Occipital lobe (tissue), 3 donors: ENCODE measurements at places on chromosomes 6 and 20. TPM values are rescaled to one million over a fixed set of nuclear protein-coding genes. Genes with fewer than 3 reads are reported as not detected.

DNA sequence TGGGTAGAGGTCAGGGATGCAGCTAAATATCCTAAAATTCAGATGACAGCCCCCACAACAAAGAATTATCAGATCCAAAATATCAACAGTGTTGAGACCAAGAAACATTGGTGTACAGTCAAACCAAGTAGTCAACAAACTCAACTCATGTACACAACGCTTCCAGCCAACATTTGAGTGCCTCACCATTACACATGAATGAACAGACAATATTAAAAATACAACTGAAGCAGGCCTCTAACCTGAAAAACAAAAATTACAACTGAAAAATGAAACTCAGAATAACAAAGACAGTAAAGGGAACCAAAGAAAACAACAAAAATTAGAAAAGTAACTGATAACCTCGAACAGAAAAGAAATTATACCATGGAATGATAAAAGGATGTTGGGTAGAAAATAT, 46.2 kb downstream of the HACE1 start:
- DNase-seq, result no peak

GRCh38 chr6:8627085-8627861, 191.9 kb upstream of the SLC35B3 start:
- no peak for DNase-seq

GRCh38 chr6:39298061-39298460, 16.2 kb downstream of the KCNK17 start:
- no peak for DNase-seq

DNA sequence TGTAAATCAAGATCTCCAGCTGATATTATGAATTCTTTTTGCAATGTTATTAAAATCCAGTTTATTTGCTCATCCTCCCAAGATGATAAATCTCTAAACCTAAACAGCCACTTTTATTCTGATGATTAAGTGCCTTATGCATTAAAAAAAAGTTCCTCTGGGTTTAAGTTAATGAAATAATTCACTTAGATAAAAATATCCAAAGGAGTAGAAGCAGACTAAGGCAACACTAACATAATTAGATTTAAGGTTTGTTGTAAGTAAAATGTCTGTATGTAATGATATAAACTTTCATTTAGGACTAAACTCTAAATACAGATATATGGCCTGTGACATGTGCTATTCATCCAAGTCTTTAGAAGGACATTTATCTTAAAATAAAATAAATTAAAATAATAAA, 457.2 kb downstream of the TENT5A start:
- no peak for DNase-seq

GRCh38 chr20:48697845-48698491, 129.8 kb downstream of the PREX1 start:
- DNase-seq, result no peak

PTCRA gene
- not detected for total RNA-seq

HLA-DQB2 gene
- total RNA-seq, result not detected
